ENCODE measurements at places on chromosomes 7 and 10. TPM values are rescaled to one million over a fixed set of nuclear protein-coding genes. Genes with fewer than 3 reads are reported as not detected.

Gene PTN
- 136 TPM for polyA plus RNA-seq

Gene SRRM3
- 2.0 TPM for polyA plus RNA-seq

Gene PON2
- polyA plus RNA-seq, result 86.2 TPM

Gene GPR15LG
- not detected for polyA plus RNA-seq

Gene GRID2IP
- 0.02 TPM for polyA plus RNA-seq

Gene RGR
- polyA plus RNA-seq, result not detected

GRCh38 chr7:34673066-34673465, 15.0 kb downstream of the NPSR1 start:
- no peak for DNase-seq

DNA sequence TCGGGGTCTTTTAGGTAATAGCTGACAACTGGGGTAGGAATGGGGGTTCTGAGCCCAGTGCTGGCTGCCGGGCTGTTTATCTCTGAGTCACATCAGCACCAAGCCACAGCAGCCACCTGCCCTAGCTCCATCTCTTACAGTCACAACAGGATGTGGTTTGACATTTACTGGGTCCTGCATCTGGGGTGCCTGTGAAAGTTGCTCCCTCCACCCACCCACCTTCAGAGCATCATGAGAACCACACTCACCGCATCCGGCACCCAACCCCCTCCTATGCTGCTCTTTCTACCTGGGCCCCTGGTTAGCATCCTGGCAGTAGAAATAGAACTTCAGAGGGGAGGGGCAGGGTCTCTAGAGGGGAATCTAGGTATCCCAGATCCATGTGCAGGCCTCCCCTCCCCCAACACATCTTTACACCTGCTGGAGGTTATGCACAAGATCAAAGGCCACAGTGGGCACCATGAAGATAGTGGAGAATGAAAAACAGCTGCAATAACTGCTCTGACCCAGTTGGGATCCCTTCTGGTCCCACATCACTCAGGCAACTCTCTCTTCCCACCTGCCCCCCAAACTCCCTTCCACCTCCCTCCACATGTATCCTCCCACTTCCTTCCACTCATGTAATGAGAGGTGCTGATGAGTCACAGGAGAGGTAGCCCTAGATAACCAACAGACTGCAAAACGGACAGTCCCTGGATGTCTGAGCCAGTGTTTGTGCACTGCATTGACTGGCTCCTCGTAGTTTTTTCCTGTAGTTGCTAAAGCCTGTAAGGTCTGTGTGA, 38.2 kb downstream of the PRSS2 start:
- no peak for DNase-seq

DNA sequence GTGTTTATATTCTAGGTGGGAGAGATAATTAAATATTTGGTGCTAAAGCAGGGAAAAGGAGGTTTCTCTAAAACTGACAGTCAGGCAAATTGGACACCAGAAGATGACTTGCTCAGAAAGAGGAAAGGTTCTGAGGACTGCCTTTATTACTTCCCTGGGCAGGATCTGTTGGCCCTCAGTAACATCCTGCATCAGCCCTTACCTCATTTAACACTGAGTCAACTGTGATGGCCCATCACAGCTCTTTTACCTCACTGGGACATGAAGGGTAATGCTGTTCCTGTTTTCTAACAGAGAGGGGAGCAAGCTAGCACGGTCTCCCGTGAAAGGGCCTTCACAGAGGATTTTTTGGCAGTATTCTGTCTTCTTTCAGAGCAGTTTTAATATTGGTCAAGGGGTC, 12.0 kb downstream of the PPP1R17 start:
- no peak for DNase-seq

GRCh38 chr7:27410812-27411544, 168.4 kb downstream of the EVX1 start:
- DNase-seq, result no peak

- no peak for DNase-seq
These were observed 168.9 kb upstream of the ASAH2 start for GRCh38 chr10:50420196-50420595.

- DNase-seq, result peak; percentile 73
These were observed 44.6 kb upstream of the TSPAN13 start for GRCh38 chr7:16708980-16709379.

- DNase-seq, result peak; percentile 70
These were observed 19.4 kb upstream of the TNS3 start for GRCh38 chr7:47601119-47601880.

DNA sequence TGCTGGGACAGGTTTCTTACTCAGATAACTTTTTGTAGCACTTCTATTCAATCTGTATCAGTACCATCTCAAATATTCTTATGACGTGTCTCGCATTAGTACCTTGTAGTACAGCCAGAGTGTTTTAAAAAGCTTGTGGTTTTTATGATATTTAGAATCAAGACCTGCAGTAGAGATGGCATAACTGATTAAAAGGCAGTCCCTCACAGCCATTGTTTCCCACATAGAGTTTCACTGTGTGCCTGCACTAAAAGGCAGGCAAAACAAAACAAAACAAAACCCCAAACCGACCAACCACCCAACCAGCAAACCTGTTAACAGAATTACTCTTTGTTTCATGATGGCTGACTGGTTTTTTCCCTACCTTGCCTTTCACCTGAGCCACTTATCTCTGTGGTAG, 221.3 kb upstream of the DGKB start:
- DNase-seq, result no peak

GRCh38 chr7:102883098-102883860, 29.5 kb upstream of the LRRC17 start:
- no peak for DNase-seq

DNA sequence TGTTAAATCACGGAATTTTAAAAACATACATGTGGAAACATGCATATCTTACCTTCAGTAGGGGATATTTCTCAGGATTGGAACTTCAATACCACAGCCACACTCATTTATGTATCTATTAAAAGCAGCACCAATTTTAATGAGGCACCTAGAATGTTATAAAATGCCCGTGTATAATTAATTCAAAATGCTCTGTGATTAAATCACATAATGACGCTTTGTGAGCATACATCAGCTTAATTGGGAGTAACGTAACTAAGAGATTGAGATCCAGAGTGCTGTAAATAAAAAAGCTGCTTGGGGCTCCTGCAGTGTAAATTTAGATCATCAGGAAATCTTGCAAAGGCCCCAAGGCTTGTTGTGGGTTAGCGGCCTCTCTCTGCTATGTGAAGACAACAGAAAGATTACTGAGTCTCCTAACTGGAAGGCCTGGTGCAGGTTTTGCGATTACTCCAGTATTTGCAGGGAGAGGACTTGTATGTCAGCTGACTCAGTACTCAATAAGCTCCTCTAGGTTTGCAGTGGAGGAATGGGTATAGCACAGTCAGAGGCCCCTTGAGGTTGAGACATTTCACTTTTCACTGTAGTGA, 195.5 kb upstream of the PHYHIPL start:
- no peak for DNase-seq

DNA sequence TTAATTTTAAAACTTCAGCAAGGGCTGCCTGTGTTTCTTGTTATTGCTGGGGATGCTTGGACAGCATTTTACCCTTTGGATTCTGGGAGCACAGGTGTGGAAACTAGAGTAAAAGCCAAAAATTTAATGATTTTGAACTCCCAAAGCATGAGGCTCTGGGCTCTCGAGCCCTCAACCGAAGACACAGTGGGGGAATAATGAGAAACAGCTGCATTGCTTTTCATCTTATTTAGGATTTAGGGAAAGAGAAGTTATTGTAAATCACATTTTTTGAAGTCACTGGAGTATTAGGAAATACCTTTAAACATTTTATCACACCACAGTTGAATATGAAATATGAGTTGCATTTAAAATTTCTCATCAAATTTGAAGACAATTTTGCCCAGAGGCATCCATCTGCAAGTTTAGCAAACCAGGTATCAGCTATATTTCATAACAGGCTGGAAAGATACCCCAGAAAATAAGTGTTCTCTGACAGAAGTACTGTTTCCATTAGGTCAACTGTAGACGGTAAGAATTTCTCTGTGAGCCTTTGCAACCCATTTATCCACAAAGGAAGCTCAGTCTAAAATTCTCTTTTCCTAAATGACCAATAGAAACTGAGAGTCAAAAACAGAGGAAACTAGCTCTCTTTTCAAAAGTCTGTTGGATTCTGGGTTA, 290.6 kb upstream of the PHYHIPL start:
- no peak for DNase-seq

GRCh38 chr7:128005117-128005516, 26.1 kb downstream of the LRRC4 start:
- DNase-seq, result no peak

DNA sequence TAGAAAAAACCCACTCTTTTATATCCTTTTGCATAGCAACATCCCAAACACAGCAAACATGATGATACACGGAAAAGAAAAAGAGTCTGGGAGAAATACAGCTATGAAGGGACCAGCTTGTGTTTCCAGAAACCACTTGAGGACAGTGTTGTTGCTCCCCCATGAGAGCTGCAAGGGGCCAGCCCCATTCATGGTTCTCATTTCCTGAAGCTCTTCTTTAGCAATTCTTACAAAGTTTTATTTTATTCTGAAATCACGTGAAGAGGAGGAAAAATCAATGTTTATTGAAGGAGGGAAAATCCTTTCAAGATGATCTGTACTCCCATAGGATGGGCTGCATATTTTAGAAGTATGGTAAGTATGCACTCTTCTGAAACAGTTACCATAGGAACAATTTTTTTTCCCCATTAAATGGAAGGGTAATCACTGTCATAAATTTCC, 17.5 kb upstream of the PRTFDC1 start:
- DNase-seq, result no peak

- no peak for DNase-seq
These were observed 124.9 kb upstream of the TCERG1L start for GRCh38 chr10:131436458-131436857.

DNA sequence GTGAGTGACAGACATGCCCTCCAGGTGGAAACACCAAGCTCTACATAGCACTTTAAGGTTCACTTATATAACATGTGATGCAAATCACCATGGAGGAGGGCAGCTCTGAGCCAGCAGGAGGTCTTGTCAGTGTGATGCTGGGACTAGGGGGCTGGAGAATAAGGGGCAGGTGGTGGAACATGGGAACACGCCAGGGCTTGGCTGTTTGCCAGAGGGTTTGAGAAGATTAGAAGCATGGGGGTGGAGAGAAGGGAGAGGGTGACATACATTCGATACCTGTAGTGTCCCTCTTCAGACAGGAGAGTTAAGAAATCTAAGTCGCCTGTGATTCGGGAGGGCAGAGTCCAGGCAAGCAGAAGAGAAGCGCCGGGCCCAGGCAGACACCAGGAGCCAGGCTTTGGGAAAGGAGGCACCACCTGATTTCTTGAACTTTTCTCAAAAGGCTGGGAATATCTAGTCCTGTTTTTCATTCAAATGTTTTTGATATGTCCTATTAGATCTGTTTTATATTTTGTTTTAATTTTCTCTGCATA, 16.9 kb upstream of the LAMB4 start:
- DNase-seq, result no peak

DNA sequence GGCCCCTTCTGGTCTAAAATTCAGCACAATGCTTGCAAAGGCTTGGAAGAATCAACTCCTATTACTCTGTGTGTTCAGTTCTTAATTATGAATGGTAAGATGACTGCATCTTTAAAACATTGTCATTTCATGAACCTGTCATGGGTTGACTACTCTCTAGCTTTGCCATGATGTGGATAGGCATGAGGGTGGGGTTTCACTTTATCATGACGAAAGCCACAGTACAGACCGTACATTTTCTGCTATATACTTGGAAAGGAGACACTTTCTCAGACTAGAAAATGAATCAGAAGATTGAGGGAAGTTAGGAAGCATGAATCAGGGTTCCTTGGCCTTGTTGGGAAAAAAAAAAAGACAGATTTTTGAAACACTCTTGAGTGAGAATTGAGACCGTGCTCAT, 19.7 kb upstream of the MSRB2 start:
- DNase-seq, result no peak

GRCh38 chr10:49579621-49580020, 30.5 kb upstream of the SLC18A3 start:
- DNase-seq, result no peak

- no peak for DNase-seq
These were observed 722.9 kb downstream of the GRM8 start for GRCh38 chr7:126529833-126530232.

DNA sequence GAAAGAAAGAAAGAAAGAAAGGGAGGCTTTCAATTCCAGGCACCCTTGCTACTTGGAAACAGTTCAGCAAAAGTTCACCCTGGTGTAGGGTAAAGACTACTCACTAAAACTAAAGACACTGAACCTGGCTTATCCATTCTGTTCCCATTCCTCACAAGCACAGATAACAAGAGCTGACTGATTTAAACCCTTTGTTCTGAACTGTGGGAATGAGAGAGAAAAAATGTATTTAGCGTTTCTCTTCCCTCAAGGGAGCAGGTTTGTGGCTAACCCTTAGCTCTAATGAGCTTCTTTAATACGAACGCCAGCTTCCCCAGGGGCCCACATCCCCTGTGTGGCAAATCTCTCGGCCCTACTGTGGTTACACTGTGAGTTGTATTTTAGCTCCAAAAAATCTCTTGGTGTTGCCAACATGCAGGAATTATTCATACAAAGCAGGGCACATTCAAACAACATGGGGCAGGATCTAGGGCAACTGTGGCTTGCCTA, 23.3 kb downstream of the PRTFDC1 start:
- no peak for DNase-seq

Data from AG04450 (cell line).